ENCODE measurements at places on chromosomes 4 and X.

DNA sequence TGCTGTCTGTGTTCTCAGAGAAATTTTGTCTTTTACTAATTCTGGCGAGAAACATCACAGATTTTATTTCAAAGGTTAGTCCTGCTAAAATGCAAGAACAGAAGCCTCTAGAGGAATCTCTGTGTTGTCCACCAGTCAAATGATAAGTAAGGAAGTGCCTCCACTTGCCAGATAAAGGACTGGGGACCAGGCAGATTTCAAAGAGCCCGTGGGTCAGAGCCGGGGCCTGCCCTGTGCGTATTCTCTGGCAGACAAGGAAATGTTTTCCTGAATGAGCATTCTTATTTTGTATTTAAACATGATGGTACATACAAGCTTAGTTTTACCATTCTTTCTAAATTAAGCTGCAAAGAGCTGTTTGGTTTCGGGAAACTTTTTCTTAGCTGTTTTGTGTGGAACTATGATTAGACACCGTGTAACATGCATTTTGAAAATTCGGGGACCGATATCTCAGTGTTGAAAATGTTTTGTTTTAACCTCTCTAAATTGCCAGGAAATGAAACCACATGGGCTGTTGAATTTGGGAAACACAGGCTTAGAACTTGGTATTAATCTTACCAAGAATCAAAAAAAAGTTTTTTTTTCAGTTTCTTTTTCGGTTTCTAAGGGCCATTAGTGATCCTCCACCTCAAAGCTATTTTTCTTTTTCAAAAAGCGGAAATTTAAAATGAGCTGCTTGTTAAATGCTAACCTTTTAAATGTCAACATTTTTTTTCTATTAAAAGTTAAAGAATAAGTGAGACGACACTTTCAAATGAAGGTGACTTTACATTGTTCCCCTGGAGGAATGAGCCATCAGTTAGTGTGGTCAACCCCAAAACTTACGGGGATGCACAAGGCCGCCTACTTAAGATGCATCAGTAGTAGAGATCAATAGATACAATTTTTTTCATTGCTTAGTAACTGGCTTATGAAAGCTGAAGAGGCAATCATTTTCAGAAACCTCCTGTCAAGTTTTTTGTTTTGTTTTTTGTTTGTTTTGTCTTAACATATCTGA is 89.6 kb upstream of the MTM1 start:
- no peak for DNase-seq

DNA sequence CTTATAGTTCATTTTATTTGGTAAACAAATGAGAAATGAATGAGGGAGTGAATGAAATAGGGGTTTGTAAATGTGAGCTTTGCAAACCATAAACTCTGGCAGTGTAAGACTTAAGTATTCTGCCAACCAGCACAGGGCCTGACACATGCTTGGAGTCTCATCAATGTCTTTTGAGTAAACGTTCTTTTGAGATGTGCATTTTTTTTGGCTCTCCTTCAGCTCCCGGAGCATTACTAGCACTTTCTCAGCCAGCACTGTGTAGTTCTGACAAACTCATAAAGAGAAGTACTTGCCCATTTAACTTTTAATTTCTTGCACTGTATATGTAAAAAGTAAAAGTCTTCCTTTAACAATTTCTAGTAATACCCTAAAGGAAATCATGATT is 245.3 kb downstream of the HS3ST1 start:
- DNase-seq: no peak

DNA sequence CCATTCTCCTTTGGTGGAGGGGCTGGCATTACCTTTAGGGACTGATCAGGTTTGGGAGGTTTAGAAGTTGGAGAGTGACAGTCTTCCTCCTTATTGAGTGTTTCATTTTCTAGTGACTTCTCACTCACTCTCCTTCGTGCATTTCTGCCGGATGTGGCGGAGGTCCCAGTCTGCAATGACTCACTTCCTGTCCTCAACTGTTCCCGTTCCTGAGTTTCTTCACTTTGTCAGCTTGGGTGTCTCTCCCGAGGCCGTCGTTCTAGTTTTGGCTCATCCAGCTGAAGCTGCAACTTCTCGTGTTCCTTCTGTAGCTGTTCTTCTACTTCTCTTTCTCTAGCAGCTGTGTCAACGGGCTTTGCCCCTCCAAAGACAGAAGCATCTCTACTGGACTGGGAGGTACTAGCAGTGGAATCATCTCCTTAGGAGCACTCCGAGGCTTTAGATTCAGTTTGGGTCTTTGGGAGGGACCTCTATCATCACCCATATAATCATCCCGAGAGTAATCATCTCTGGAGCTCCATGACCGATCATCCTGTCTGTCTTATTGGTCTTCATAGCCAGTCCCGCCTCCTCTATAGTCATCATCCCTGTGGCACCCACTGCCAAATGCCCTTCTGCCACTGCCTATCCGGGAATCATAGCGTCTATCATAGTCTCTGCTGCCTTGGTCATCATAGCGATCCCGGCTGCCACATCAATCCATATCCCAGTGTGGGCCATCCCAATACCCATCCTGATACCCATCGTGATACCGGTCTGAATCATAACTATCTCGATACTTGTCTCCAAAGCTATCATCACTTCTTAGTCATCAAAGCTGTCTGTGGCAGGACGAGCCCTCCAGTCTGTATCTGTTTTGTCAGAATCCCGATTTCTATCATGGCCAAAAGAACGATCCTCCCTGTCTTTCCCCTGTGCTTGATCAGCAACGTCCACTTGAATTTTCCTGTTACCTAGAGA is 35.3 kb upstream of the VSIG4 start:
- DNase-seq: no peak

DNA sequence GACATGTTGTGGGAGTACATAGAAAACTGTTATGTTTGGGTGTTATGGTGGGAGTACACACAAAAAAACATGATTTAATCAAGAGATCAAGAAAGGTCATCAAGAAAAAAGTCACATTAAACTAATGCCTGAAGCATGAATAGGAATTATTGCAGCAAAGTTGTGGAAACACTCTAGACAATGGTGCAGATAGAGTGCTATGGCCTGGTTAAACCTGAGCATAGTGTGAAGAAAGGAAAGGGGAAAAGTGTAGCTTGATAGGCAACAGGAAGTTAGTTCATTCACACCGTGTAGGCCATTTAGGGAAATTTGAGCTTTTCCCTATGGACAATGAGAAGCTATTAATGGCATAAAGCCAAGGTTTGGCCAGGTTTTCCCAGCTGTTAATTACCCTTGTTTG is 162.1 kb upstream of the EMCN start:
- DNase-seq: no peak

GRCh38 chr4:184705692-184706091 is 28.2 kb downstream of the CENPU start:
- DNase-seq: no peak

DNA sequence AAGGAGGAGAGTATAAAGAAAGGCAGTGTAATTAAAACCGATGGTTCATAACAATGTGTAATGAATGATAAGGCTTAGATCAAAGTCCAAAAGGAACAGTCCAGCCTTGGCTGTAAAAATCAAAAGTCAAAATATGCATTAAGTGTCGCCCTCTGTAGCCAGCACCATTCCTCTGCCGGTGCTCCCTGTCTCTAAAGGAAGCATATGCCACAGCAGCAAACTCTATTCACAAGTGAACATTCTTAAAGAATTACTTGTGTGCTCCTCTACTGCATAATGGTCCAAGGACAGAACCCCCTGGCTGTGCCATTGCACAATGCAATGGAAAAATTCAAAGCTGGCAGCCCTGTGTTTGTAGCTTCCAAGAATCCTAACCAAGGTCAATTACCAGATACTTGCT is 16.3 kb upstream of the MBNL3 start:
- no peak for DNase-seq

- DNase-seq: no peak
These were observed 30.6 kb downstream of the TBC1D9 start for GRCh38 chr4:140725556-140725955.

- no peak for DNase-seq
These were observed 59.7 kb downstream of the SMAD1 start for GRCh38 chr4:145541346-145541745.

DNA sequence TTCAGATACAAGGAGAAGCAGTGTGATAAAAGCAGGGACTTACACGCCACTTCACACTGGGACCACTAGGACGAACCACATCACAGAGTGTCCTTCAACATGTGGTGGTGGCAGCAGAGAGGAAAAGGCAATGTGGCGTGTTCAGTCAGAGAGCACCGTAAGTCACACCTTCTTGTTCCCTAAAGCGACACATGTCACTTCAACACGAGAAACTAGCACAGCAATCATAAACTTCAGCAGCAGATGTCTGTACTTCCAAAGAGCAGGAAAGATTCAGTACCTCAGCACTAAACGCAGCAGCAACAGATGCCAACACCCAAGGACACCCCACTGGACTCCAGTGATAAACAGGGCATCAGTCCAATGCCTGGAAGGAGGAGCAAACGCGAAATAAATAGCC is 96.7 kb downstream of the AREG start:
- no peak for DNase-seq

- no peak for DNase-seq
These were observed 88.5 kb downstream of the BRWD3 start for GRCh38 chrX:80721186-80721585.

- no peak for DNase-seq
These were observed 83.2 kb downstream of the FUNDC1 start for GRCh38 chrX:44459501-44459900.

GRCh38 chrX:76454456-76454927 is 27.0 kb downstream of the MAGEE1 start:
- no peak for DNase-seq

DNA sequence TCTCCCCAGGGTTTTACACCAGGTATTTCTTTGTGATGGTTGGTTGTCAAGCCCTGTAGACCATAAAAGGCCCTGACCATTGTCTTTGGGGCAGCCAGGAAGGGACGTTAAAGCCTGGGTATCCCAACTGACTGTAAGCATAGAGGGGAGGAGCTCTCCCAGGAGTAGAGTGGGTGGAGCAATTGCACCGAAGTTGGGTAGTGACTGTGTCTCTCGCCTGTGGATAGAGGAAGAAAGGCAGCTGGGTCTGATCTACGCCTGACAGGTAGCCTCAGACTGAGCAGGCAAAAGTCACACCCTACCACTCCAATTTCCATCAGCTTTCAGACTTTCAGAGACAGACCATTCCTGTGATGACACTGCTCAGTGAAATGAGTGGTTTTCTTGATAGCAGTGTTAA is 123.3 kb downstream of the KLHL8 start:
- no peak for DNase-seq

- DNase-seq: no peak
These were observed 1841.8 kb downstream of the PCDH7 start for GRCh38 chr4:32562010-32562409.

GRCh38 chr4:40170588-40170987 is 26.2 kb upstream of the RHOH start:
- DNase-seq: no peak

DNA sequence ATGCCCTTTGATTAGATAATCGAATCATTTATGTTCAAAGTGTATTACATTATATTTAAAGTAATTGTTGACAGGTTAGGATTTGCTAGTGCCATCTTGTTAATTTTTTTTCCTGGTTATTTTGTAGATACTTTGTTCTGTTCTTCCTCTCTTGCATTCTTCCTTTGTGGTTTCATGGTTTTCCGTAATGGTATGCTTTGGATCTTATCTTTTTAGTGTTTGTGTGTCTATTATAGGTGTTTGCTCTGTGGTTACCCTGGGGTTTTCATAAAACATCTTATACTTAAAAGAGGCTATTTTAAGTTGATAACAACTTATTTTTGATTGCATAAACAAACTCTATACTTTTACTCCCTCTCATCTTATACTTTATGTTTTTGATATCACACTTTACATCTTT is 108.2 kb upstream of the SRD5A3 start:
- no peak for DNase-seq

DNA sequence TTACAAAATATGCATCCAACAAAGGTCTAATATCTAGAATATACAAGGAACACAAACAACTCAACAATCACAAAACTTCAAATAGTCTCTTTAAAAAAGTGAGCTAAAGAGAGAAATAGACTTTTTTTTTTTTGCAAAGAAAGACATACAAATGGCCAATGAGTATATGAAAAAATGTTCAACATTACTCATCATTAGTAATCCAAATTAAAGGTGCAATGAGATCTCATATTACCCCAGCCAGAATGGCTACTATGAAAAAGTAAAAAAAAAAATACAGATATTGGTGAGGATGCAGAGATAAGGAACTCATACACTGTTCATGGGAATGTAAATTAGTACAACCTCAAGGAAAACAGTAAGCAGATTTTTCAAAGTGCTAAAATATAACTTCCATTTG is 24.1 kb downstream of the AGTR2 start:
- no peak for DNase-seq

- DNase-seq: no peak
These were observed 123.2 kb upstream of the FAM9C start for GRCh38 chrX:13167481-13168231.

GRCh38 chrX:155632431-155633100 is 19.8 kb upstream of the TMLHE start:
- DNase-seq: no peak

GRCh38 chr4:105198541-105198940 is 51.9 kb downstream of the TET2 start:
- DNase-seq: no peak

DNA sequence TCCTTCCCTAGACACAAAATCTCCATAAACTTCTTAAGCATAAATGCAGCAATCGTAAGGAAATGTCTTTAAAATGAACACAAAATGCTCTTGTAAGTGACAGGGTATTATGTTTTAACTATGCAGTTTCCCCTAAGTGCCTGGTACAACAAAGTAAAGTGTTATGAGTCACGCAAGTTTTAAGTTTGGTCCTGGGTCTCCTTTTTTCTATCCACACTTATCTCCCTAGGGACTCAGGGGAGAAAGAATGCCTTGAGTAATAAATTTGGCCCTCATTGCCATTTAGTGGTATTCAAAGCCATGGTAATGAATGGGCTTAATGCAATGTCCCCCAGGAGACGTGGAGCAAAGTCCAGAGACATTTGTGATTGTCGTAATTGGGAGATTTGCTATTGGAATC is 149.1 kb downstream of the MAGEB17 start:
- DNase-seq: no peak

GRCh38 chr4:119854364-119854763 is 212.3 kb downstream of the MAD2L1 start:
- no peak for DNase-seq

- no peak for DNase-seq
These were observed 26.7 kb upstream of the ELF4 start for GRCh38 chrX:130136961-130137360.

- DNase-seq: no peak
These were observed at the start of gene NOX1 for GRCh38 chrX:100874325-100874724. Gene NOX1 (minus strand): TSS chrX:100874359. CDS start chrX:100874139, 220 bp downstream.

GRCh38 chrX:147602176-147602696 is 309.5 kb upstream of the FMR1 start:
- no peak for DNase-seq

DNA sequence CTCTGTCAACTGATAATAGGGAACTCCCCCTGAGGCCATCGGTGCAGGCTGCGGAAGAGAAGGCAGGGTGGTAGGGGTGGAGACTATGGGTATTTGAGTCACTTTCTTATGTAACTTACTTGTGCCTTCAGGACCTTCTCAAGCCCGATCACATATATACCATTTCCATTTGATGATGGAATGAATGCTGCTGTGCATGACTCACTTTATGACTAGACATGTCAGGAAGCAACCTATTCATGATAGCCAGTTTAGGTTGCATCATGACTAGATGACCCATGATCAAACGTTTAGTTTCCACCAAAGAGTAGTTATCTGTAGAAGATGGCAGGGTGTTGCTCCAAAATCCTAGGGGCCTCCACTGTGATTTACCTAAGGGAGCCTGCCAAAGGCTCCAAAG is 435.5 kb downstream of the DTHD1 start:
- no peak for DNase-seq
